ENCODE measurements at places on chromosomes 16 and 17.
A peak's percentile ranks its signal among the peaks of the same experiment; 100 is the strongest.

- DNase-seq = peak; percentile 97
Measured at GRCh38 chr16:13957197-13958078, 37.5 kb downstream of the ERCC4 start.

DNA sequence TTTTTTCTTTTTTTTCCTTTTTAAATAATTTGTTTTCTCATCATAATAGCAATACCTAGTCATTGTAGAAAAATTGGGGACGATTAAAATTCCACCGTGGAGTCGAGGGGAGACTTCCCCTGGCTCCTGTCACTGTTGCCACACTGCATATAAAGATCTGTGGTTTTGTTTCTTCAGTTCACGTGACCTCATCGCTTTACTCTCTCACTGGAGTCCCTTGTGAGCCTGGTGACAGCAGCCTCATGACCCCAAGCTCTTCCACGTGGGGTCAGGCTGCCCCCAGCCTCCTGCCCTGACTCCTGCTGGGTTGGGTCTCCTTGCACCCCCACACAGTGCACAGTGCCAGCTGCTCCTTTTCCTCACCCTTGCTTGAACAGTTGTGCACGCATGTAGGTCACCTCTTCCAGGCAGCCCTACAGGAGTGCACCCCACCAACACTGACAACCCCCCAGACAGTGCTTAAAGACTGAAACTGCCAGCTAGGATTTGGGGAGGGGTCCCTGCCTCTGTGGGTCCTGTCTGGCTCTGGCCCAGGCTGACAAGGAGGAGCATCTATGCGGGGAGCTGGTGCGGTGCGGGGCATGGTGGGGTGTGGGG, 7.3 kb upstream of the METRNL start:
- no peak for DNase-seq

GRCh38 chr17:71494062-71494855, 626.6 kb upstream of the SOX9 start:
- DNase-seq = peak; percentile 87

DNA sequence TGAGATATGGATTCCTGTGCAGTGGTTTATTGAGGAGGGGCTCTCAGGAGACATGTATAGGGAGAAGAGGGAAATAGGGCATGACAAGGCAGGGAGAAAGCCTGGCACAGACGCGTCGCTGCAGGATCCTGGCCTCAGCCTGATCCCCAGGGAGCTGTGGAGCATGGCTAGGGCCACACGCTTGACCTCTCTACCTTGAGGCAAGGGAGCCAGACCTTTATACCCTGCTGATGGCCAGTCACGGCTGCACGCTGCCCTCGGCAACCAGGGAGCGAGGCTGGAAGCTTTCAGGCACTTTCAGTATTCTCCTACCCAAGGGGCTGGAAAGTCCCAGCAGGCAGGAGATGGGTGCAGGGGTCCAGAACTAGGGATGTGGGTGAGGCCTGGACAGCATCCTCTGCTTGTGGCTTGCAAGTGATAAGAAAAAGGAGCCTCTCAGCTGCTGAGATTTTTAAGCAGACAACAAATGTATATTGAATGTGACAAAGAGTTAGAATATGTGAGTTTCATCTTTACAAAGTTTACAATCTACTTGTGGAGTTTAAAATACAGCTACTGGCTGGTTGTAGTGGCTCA, 10.0 kb upstream of the KLHL36 start:
- no peak for DNase-seq

DNA sequence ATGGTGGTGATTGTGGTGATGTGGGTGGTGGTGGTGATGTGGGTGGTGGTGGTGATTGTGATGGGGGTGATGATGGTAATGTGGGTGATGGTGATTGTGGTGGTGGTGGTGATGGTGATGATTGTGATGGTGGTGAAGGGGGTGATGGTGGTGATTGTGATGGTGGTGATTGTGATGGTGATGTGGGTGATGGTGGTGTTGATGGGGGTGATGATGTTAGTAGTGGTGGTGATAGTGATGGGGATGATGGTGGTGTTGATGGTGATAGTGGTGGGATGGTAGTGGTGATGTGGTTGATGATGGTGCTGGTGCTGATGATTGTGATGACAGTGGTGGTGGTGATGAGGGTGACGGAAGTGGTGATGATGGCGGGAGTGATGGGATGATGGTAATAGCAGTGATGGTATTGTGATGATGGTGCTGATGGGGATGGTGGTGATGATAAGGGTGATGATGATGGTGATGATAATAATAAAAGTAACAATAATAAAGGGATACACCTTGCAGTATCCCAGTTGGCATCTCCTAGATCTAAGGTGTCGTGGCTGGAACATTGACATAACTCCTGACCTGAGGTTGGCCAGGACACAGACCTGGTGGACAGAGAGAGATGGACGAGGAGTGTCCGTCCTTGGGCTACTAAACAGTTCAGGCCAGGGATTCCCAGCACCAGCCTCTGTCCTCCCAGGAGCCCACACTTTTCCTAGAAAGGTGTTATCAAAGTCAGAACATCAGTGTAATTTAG, 344.5 kb downstream of the SEC14L1 start:
- no peak for DNase-seq

DNA sequence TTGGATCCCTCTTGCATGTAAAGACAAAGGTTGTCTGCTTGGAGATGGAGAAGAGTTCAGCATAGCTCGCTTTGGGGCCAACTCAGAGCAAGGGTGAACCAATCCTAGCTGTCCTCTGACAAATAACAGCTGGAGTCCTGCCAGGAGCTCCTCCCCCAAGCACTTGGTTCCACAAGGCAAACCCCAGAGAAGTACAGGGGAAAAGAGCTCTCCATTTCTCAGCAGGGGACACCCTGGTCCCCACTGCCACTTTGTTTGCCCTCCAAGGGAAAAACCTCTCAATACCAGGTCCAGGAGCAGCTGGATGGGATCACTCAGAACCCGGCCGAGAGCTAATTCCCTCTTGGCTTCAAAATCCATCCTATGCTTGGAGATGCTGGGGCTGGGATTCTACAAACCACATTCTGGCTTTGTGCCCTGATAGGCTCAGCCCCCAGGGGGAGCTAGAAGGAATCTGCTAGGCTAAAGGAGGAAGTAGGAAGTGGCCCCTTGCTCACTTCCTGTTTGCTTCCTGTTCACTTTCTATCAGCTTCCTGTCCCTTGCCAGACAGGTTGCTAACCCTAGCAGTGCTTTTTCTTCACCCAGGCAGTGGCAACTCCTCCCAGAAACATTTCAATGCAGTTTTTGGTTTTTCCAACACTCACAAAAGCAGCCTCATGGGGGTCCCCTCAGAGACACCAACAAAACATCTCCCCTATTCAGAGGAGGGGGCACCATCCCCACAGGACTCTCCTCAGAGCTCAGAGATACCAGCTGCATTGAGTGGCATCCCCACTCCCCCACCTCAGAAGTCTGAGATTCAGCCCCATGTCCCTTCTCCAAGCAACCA, 30.7 kb downstream of the CDRT4 start:
- peak; percentile 61 for DNase-seq

DNA sequence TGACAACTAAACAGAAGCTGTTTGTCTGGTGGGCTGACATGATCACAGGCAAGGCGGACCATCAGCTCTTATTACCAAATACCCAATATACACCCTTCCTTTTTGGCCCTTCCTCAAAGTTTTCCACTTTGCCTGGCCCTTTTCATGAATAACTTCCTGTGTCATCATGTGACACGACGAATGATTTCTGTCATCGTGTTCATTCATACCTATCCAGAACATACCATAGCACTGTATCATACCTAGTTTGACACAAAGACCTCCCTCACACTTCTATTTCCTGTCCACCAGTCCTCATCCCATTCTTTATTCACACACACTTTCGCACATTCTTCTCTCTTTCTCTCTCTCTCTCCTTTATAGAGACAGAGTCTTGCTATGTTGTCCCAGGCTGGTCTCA, 131.8 kb downstream of the STX8 start:
- peak; percentile 21 for DNase-seq

DNA sequence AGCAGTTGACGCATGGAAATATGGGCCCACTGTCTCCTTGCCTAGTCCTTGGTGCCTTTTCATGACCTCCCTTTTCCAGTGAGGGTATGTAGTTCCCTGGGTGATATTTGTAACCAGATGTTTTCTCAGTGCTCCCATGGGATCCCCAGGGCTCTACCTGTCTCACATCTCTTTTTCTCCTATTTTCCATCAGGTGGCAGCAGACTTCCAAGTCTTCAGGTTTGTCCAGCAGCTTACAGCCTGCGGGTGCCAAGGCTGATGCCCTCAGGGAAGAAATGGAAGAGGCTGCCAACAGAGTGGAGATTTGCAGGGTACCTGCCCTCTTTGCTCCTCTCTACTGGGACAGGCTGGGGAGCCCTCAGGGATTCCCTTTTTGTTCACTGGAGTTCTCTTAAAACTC, 89.1 kb downstream of the ELAC2 start:
- DNase-seq = peak; percentile 6

- DNase-seq = peak; percentile 53
Measured at GRCh38 chr17:9232591-9233270, 211.4 kb downstream of the NTN1 start.

DNA sequence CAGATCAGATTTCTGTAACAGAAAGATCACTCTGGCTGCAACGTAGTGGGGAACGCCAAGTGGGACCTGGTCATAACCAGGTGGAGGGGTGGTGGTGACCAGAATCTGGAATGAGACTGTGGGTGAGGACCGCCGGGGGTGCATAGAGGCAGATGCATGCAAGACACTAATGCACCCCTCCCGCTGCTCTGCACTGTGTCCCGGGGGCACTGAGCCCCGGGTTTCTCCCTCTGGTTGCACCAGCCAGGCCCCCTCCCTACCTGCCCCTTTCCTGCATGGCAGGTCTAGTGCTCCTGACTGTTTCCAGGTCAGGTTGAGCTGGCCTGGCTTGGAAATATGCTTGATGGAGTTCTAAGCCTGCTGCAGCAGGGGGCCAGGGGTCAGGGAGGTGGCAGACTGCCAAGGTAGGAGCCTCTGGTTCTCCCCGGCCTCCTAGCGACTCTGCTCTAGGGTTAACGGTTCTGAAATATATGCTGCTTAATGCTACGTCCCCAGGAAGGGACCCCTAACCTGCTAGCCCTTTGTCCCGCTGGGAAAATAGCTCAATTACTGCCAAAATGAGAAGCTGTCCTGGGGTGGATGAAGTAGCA, 94.3 kb downstream of the SDK2 start:
- DNase-seq = no peak

DNA sequence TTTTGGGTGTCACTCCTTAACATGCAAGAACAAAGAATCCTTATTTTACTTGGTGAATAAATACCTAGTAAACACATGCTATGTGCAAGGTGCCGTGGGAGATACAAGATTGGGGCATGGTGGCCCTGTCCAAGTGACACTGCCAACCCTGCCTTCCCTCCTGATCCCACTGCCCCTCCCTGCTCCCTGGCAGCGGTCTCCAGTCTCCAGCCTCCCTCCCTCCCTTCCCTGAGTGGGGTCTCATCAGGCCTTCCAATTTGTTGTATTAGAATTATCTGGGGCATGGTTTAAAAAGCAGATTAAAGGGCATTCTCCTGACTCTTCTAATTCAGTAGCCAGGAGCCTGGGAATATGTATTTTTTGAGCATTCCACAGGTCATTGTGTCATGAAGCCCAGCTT, 12.5 kb upstream of the TMED6 start:
- DNase-seq = no peak

DNA sequence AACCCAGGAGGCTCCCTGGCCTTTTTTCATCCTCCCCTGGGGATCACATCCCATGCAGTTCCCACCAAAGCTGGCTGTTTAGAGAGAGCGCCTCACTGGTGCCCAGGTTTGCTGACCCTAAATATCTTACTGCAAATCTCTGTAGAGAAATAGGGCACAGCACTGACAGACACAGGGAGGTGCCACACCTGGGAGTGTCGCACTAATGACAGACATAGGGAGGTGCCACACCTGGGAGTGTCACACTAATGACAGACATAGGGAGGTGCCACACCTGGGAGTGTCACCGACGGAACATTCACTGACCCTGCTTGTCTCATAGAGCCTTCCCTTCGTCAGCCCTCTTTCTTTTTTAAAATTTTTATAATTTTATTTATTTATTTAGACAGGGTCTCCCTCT, 25.6 kb downstream of the UNK start:
- no peak for DNase-seq

GRCh38 chr17:6543079-6544010, 13.0 kb downstream of the PITPNM3 start:
- no peak for DNase-seq

DNA sequence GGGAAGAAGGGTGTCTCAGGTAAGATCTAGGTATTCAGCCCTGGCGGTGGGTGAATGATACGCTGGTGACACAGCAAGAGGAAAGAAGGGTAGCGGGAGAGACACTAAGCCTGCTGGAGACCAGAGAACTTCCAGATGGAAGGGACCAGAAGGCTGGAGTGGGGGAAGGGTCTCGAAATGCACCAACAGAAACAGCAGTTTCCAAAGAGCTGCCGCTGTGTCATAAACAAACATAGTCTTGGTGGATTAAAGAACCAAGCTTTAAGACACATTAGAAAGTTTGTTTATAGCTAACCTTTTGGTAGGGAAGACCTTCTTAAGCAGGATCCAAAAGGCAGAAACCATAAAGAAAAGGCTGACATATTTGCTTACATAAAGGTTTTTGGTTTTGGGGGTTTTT, 20.9 kb downstream of the TRPV3 start:
- DNase-seq = no peak

DNA sequence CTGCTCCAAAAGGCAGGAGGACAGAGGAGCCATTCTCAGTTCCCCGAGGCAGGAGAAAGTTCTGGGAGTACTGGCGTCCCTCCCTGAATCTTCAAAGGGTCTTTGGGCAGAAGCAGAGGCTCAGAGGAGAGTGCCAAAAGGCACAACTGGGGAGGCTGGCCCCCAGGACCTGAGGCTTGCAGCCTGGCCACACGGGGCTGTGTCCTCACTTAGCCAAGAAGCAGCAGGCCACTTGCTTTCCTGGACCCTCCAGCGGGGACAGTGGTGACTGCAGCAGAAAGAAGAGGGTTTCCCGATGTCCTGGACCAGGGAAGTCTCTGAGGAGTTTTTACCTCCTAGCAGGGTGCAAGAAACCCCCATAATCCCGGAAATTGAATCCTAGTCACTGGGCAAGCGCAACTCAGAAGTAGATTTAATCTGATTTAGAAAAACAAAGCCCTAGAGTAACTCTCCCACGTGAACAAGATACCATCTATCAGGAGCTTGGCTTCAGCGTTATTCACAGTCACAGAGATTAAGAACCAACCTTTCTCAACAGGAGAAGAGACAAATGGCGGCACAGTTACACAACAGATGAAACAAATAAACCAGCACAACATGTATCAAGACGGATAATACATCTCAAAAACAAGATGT, 25.5 kb upstream of the BCO1 start:
- DNase-seq = no peak

- peak; percentile 91 for DNase-seq
Measured at GRCh38 chr17:43734376-43734775, 24.2 kb downstream of the SOST start.
